COLO829 (cell line): ENCODE measurements at places on chromosomes 16 and 17.

DNA sequence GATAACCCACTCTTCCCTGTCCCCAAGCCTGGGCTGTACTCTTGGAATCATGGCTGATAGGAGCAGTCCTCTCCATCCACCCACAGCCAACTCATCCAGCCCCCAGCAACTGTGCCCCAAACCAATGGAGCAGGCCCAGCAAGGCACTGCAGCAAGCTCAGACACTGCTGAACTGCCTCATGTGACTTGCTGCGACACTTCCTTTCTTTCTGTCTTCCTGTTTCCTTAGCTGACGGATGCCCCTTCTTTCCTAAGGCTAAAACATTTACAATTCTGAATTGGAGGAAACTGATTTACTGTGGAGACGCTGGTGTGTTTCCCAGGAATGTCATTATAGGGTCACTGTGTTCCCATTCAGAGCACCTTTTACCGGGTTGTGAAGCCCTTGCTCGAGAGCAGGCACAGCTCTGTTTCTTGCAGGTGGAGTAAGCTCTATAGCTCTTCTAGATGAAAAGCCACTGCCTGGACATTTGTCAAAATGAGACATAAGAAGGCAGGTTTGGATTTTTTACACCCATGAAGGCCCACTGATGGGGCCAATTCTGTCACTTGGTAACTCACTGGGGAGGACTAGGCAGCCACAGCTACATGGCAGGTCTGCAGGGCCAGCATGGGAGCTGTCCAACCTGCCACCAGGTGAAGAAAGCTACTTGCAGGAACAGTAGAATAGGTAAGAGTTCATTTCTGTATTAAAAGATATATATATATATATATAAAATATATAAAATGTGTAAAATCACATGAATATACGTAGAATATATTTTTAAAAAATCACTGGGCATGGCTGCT lies 27.4 kb downstream of the TMEM11 start:
- no peak for DNase-seq

DNA sequence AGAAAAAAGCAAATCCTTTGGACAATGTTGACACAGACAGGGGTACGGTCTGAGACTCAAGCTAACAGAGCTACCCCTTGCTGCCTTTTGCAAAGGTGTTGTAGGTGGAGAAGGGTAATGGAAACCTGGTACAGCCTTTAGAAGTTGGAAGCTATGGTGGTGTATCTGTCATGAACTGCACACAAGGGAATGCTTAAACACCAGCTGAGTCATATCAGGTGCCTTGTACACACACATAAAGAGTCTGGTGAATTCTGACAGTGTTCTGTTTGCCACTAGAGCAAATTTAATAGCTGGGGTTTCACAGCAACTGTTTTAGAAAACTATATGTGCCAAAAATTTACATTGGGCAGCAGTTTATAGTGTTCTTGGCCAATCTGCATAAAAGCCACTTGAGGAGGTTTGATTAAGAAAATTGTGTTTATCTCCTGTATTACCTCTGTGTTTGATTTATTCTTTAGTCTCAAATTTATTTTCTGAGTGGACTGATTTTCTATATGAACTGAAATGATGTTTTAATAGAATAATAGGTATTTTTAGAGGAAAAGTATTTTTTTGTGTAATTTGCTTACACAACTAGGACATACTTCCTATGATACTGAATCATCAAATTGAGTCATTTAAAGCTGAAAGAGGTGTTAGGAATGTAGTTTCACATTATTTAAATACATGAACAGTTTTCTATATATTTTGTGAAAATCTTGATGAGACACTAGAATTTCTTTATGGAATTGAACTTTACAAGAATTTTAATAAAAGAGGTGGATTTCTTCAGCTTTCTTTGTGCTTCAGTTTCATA lies 136.9 kb downstream of the MAP2K6 start:
- DNase-seq: no peak

DNA sequence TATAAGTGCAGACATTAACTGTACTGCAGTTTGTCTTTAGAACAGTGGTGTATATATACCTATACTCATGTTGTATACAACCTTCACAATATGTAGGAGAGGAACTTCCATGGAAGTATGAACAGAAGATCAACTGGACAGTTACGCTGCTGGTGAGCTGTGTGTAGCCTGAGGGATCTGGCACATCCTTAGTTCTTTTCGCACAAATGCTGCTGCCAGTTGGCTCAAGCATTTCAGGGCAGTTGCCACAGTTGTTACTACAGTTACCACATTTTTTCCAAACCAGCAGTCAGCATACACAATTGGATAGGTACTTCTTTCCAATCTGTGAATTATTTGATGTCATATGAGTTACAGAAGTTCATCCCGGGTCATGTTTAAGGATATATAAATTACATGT lies 539.6 kb upstream of the HSBP1 start:
- DNase-seq: no peak

DNA sequence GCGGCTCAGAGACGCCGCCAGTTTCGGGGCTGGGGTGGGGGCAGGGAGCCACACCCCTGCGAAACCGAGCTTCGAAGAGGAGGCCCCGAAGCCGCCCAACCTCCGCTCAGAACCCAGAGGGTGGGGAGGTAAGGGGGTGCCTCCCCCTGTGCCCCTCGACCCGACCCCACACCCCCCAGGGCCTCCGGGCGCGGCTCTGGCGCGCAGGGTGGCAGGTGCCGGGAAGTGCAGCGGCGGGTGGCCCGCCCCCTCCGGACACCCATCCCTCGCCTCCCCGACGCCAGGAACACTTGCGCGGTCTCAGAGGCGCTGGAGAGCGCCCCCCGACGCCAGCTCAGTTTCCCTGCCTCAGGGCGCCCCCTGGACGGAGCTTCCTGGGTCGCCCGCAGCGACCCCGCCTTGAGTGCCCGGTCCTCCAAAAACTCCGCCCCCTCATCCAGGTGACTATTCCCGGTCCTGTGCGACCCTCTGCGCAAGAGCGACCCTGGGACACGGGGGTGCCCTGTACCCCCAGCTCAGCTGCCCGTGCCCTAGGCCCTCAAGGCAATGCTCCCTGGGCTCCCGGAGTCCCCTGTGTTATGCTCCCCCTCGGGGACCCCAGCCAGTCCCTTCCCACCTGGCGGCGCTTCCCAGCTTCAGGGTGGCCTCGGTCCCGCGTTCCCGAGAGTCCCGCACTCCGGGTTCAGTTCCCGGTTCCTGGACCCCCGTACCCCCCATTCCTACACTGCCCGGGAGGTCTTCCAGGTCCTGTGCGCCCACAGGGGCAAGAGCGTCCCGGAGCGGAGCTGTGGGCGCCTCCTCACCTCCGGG lies 562 bp downstream of the PPL start:
- DNase-seq: no peak

- no peak for DNase-seq
These were observed 61.9 kb downstream of the WWP2 start for GRCh38 chr16:69823831-69824563.

DNA sequence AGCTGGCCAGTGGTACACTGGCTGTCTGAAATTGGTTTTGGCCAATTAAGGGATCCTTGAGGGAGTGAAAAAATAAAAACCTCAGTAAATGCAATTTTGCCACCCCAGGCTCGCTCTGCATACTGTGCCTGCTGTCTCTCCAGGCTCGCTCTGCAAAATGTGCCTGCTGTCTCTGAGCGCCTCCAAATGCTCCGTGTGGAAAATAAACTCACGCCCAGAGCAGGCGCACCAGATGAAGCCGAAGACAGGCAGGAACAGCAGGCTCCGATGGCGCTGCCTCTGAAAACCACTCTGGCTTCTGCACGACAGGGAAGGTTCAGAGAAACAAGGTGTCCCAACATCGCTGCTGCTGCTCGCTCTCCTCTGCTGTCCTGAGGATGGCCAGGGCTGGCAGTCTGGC lies 29.1 kb downstream of the SNN start:
- no peak for DNase-seq

GRCh38 chr16:82643936-82644630 lies 17.3 kb downstream of the CDH13 start:
- DNase-seq: no peak

DNA sequence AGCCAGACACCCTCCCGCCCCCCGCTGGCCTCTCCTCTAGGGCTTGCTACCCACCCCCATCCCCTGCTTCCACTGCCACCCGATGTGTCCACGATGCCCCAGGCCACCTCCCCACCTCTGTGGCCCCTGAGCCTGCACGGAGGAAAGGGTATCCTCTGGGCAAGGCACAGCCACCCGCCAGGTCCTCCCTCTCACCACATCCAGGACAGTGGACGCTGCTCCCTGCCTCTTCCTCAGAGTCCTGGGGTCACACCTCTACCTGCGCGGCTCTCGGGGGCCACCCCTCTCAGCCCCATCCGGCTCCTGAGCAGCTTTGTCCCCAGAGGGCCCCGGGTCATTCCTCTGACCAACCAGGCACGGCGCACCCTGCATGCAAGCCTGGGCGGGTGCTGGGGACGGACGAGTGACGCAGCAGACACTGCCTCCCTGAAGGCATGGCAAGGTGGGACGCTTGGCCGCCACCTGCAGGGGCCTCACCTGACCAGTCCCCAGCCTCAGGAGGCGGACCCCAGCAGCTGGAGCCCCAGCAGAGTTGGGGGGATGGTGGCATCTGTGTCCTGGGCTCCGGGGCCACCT lies 24.8 kb downstream of the FLYWCH1 start:
- no peak for DNase-seq

- DNase-seq: no peak
These were observed 55.7 kb downstream of the SCNN1B start for GRCh38 chr16:23357761-23358290.

DNA sequence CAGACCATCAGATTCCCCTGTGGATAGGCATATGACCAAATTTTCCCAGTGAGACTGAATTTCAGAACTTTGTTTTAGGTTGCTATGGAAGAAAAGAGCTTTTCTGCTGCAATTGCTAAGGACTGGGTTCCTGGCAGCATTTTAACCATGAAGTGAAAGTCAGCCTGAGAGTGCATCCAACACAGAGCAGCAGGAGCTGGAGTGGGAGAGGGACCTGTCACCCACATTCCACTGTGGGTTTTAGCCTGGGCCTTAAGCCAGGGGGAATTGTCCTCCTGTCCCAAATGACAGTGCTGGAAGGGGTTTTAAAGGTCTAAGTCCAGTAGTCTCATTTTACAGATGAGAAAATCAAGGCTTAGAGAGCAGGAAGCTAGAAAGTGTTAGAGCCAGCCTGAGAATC lies 203.5 kb upstream of the N4BP1 start:
- DNase-seq: no peak

- no peak for DNase-seq
These were observed 751 bp upstream of the FOXC2 start for GRCh38 chr16:86565644-86566511.

DNA sequence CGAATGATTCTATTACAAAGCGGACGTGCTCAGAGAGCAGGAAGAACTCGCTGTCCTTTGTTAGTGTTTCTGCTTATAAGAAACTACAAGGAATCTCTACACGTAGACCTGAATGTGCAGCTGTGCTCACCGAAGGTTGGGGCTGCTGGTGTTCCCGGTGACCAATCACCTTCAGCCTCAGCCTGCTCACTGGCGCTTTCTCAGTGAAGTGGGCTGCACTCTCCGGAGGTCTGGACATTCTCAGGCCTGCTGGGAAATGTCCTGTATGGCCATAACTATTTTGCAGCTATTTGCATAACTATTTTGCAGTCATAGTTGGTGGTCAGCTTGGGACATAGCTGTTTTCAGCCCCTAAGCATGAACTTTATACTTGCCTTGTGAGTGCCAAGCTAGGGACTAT lies 9.7 kb upstream of the CIAO3 start:
- DNase-seq: no peak

- DNase-seq: no peak
These were observed 225.3 kb downstream of the KATNIP start for GRCh38 chr16:27775254-27775653.

GRCh38 chr17:27497696-27498095 lies 41.4 kb downstream of the KSR1 start:
- no peak for DNase-seq

DNA sequence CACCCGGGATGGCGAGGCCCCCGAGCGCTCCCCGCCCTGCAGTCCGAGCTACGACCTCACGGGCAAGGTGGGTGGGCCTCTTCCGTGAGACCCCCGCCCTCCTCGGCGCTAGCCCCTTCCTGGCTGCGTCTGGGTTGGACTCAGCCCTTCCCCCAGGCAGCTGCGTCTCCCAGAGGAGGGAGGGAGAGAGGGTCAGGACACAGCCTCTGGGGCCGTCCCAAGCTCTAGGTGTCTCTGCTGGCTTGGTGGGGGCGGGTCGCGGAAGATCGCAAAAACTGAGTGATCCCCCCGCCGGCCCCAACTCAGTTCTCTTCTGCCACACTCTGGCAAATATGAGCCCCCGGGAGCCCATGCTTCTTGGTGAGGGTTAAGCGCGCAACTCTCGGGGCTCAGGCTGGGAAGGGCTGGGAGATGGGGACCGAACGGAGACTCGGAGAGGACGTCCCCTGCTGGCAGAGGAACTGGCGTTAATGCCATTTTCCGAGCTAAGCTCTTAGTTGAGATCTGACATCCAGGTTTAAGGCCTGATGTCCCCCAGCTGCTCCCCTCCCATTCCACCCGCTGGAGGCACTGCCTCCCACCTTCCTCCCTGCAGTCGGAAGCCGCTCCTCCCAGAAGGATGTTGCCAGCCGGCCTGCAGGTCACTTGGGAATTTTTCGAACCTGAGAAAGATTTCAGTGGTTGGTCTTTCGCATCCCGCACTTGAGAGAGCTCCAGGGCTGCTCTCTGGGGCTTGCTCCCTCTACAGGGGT lies 419 bp downstream of the RAB37 start:
- DNase-seq: no peak

- DNase-seq: no peak
These were observed 1.3 kb downstream of the NAGS start for GRCh38 chr17:44005527-44006271.

DNA sequence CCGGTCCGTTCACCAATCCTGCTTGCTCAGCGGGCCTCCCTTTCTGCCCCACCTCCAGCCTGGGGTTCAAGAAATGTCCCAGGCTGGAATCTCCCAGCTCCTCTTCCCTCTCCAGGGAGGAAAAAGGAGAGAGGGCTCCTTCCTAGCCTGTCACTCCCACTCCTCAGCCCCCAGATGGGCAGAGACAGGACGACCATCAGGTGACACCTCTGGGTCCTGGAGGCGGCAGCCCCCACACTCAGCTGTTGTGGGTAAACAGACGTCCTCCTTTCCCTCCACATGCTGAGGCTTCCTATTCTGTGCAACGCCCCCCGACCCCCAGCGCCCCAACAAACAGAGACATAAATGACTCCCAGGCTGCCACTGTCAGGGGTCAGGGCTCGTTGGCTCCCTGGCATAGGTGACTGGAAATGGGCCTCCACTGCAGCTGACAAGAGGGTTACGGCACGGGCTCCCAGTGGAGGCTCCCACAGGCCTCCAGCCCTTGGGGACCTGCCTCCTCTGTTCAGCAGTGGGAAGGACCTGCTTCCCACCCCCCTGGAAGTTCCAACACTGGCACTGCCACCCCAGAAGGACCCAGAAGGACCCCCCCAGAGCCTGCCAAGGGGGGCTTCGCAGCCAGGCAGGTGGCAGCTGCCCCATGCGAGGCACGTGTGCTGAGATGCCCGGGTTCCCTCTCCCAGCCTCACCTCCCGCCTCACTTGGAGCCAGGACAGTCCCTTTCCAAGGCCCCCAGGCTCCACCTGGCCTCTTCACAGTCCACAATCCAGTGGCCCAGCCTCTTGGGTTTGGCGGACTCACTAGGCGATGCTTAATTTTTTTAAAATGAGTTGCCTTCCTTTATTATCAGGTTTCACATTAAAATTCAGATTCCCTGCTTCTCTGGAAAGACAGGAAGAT lies 232.3 kb downstream of the KATNIP start:
- DNase-seq: no peak

GRCh38 chr17:76147211-76148014 lies 6.4 kb upstream of the FOXJ1 start:
- DNase-seq: peak; percentile 43

GRCh38 chr17:68006797-68007196 lies 10.5 kb upstream of the C17orf58 start:
- DNase-seq: no peak
